A549 (cell line): ENCODE measurements at places on chromosomes 2 and 18. TPM values are rescaled to one million over a fixed set of nuclear protein-coding genes. Genes with fewer than 3 reads are reported as not detected.
A peak's percentile ranks its signal among the peaks of the same experiment; 100 is the strongest.

GAD1 gene
- 0.13 to 0.26 TPM (median 0.15 TPM) in 3 replicates for polyA plus RNA-seq

ABCB6 gene
- 48.8 to 55.0 TPM (median 51.3 TPM) in 3 replicates for polyA plus RNA-seq

MOCOS gene
- 2.7 to 3.3 TPM (median 3.2 TPM) in 3 replicates for polyA plus RNA-seq

PROC gene
- polyA plus RNA-seq, result 6.4 to 7.9 TPM (median 7.7 TPM) in 3 replicates

OSBPL6 gene
- polyA plus RNA-seq, result 2.9 to 3.5 TPM (median 3.0 TPM) in 3 replicates

DNA sequence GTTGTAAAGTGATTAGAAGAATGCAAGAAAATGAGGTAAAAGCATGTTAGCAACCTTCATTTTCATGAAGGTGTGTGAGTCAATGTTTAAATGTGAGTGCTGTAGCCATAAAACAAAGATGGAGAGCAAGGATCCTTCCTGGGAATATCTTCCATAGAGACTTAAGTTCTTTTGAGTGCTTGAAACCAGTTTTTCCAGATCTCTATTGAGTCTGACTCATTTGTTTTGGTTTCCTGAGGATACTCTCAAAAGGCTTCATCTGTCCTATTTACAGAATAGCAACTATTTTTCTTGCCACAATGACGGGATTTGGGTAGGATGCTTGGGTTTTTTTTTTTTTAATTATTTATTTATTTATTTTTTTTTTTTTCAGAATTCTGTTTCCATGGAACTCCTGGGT lies 45.9 kb upstream of the ASB1 start:
- DNase-seq, result no peak

GRCh38 chr2:225650041-225650440 lies 250.5 kb downstream of the NYAP2 start:
- DNase-seq, result no peak

- DNase-seq, result peak; percentile 76
These were observed 166.2 kb downstream of the PHLPP1 start for GRCh38 chr18:62881509-62882016.

DNA sequence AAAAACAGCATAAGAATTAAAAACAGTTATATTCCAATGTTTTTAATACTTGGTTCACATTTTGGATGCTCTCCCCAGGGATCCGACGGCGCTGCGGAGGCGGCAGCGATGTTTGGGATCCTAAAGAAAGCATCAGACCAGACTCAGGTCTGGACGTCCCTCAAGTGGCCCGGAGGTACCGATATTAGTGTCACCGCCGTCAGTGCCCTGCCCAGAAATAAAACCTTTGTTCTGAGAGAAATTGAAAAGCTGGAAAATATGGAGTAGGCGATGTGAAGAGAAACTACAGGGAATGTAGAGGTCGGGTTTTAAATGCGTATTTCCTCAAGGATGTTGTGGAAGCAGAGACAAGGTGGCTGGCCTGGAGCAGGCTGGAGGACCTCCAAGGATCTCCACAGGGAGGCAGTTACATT lies 683 bp upstream of the TBC1D8 start:
- no peak for DNase-seq

- DNase-seq, result no peak
These were observed 222.3 kb downstream of the NEDD4L start for GRCh38 chr18:58266291-58266690.

DNA sequence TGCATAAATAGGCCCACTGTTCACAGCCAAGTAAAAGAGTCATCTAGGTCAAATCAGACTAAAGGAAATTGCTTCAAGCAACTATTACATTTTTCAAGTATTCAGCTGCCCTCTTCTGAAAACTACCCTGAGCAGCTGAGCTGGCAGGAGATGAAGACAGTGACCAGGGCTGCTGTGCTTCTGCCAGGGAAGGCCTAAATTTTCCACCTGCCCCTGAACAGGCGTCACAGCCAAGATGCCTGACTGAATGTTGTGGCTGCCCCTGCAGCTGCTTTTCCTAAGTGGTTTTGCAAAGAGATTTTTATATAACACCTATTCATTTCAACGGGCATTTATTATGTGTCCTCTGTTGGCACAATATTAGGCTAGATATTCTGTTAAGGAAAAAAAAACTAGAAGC lies 96.7 kb upstream of the RPE start:
- no peak for DNase-seq

DNA sequence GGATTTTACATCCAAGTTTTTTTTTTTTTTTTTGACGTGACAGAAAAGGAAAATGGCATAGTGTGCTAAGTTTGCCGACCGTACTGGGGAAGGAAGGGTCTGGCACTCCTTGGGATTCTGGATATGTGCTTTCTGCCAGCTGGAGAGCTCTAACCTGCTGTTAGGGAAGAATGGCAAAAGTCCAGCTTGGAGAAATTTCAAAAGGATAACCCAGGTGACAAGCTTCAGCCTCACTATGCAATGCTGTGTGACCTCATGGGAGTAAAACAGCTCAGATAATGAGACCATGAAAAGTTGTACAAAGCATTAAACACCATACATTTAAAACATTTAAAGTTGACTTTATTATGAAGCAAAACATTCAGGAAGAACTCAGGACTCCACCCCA lies 10.3 kb upstream of the GPR45 start:
- no peak for DNase-seq
